ENCODE measurements at places on chromosomes 7 and 10.

GRCh38 chr7:132138817-132139216 is 437.5 kb downstream of the PLXNA4 start:
- DNase-seq = no peak

- no peak for DNase-seq
Observed at GRCh38 chr7:65609131-65609530, 235.5 kb downstream of the ZNF92 start.

DNA sequence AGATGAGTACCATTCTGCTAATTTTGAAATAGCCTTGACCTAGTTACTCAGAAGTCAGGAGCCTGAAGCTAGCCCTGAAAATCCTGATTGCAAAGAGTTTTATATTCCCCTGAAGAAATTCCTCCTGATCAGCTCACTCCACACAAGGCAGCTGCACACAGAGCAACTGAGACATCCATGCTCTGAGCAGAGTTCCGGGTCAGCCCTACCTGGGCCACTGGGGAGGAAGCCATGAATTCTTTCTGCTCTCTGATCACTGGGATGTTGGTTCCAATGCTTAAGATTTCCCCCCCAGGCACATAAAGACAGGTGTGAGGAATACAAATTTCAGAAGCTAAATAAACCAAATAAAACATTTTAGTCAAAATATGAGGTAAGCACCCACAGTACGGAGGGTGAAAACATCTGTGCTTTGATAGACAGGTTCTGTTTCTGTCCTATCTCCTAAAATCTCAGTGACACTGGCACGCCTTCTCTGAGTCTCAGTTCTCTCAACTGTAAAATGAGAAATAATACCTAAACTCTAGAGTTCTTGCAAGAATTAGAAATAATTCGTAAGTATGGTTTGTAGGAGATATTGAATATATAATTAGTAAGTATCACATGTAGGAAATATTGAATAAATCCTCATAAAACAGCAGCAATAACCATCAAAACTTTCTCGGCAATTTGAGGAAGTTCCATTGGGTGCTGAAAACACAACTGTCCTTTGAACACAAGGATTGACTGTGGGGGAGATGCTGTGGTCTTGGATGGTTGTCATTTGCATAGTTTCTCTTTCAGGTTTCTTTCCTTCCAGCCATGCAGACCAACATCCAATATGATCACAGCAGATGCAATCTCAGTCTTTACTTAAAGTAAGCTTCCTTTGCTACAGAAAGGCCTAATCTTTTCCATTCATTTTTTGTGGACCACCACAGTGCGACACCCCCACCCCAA is 133.0 kb upstream of the TNS3 start:
- no peak for DNase-seq

GRCh38 chr10:67776371-67776770 is 61.6 kb downstream of the DNAJC12 start:
- no peak for DNase-seq

Measured in stimulated activated naive CD4-positive, alpha-beta T cell (primary cell).